NCI-H446 (cell line): ENCODE measurements at places on chromosomes 4 and X.

DNA sequence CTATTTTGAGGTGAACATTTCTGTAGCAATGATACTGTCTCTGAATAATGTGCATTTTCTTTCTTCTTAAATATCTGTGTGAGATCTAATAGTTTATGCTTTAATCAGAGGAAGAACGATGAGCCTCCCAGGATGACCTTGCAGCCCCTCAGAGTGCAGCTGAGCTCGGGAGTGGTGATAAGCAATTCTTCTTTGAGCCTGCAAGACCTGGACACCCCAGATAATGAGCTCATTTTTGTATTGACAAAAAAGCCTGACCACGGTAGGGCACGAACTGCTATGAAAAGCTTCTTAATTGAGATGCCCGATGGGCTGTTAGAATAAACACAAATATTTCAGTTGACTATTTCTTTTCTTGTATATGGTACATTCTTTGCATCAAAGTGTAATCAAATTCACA, 105.0 kb upstream of the ANXA3 start:
- DNase-seq = no peak

- no peak for DNase-seq
These were observed 120.5 kb upstream of the FAT1 start for GRCh38 chr4:186844059-186844681.

- DNase-seq = no peak
These were observed 32.9 kb upstream of the PTPN13 start for GRCh38 chr4:86561256-86561655.

GRCh38 chr4:29224911-29225310, 1495.3 kb upstream of the PCDH7 start:
- no peak for DNase-seq

GRCh38 chr4:41418444-41418843, 119.5 kb upstream of the LIMCH1 start:
- no peak for DNase-seq

DNA sequence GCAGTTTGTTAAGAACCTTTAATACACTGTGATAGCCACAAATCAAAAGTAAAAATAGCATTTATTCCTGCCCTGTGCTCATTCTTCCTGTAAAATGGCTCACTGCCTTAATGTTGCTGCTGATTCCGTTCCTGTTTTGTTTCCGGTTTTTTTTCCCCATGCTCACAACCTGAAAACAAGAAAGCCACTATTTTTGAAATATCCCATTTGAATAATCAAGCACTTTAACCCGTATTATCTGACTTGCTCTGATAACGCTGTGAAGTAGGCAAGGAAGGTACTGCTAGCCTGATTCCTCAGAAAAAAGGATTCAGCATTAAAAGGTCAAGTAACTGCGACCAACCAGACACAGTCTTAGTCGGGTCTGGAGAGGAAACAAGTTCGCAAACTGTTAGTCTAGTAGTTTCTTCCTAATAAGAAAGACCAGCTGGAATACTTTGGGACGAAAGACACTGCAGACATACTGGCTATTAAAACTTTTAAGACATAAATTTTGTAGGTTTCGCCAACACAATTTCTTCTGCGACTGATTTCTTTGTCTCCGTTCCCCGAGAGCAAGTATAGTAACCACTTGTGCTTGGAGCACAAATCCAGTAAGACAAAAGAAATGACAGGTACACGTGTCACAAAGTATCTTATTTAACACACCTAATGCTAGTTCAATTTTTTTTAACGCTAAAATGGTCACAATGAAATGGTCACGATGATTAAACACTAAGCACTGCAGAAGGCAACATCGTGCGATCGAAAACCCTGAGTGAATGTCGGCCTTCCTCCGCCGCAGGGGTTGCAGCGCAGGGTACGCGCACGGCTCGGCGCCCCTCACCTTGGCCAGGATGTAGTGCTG, 802 bp downstream of the COX18 start:
- no peak for DNase-seq

GRCh38 chrX:10906866-10907265, 204.3 kb upstream of the HCCS start:
- no peak for DNase-seq
